ENCODE measurements at places on chromosomes 5 and 9. TPM values are rescaled to one million over a fixed set of nuclear protein-coding genes. Genes with fewer than 3 reads are reported as not detected.

The GARIN3 gene
- not detected for total RNA-seq

The EFNA5 gene
- total RNA-seq: 3.8 TPM

The GPR151 gene
- not detected for total RNA-seq

The NTNG2 gene
- total RNA-seq: 6.6 TPM

The FOXD4L6 gene
- not detected for total RNA-seq

The CARTPT gene
- total RNA-seq: 7.1 TPM

The CCDC183 gene
- total RNA-seq: 2.1 TPM

The VAV2 gene
- total RNA-seq: 9.6 TPM

The ZNF483 gene
- total RNA-seq: 15.0 TPM

The SHC3 gene
- 2.2 TPM for total RNA-seq

The HTR4 gene
- not detected for total RNA-seq

GRCh38 chr5:169628892-169629291 lies 8.2 kb upstream of the DOCK2 start:
- H3K27ac ChIP-seq: no peak overlapping the region
- no peaks in the 10 kb centered on the region for H3K4me1 ChIP-seq
- no peaks in the 10 kb centered on the region for H3K36me3 ChIP-seq
- H3K4me3 ChIP-seq: no peak overlapping the region
- no peak for DNase-seq

DNA sequence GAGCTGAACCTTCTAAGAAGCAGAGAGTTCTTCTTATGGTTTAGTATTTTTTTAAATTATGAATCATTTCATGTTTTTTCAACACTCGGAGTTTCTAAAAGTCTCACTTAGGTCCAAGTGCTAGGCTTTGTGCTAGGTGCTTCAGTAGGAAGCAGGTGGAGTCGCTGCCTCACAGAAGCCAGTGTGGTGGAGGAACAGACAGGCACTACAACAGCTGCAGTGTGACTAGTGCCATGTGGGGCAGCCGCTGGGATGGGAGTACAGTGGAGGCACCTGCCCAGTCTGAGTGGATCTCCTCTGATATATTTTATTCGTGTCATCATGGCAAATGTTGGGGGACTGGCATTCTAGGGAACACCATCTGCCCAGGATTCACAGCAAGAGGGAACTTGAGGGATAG lies 15.3 kb downstream of the PCDHGC5 start:
- H3K36me3 ChIP-seq: peaks cover 37% of the 10 kb centered on the region
- H3K4me3 ChIP-seq: no peak overlapping the region
- no peaks in the 10 kb centered on the region for H3K27me3 ChIP-seq
- no peak for DNase-seq

DNA sequence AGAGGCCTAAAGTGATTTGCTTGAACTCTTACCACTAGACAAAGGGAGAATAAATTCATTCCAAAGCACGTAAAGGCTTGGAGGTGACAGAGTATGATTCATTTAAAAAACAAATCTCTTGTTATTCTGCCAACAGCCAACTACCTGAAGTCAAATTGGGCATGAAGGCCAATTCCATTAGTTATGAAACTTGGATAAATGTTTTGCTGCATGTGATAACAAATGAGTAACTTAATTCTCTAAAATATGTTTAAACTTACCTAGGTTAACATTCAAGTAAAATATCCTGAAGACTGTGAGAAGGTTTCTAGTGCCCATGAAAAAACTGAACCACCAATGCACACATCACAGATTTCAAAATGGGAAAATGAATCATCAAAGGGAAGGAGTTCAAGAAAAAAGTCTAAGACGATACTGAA lies 120.1 kb upstream of the TSLP start:
- no peaks in the 10 kb centered on the region for H3K4me1 ChIP-seq
- H3K27me3 ChIP-seq: no peaks in the 10 kb centered on the region
- no peaks in the 10 kb centered on the region for H3K36me3 ChIP-seq
- H3K4me3 ChIP-seq: no peak overlapping the region
- no peak overlapping the region for H3K27ac ChIP-seq
- no peak for DNase-seq

DNA sequence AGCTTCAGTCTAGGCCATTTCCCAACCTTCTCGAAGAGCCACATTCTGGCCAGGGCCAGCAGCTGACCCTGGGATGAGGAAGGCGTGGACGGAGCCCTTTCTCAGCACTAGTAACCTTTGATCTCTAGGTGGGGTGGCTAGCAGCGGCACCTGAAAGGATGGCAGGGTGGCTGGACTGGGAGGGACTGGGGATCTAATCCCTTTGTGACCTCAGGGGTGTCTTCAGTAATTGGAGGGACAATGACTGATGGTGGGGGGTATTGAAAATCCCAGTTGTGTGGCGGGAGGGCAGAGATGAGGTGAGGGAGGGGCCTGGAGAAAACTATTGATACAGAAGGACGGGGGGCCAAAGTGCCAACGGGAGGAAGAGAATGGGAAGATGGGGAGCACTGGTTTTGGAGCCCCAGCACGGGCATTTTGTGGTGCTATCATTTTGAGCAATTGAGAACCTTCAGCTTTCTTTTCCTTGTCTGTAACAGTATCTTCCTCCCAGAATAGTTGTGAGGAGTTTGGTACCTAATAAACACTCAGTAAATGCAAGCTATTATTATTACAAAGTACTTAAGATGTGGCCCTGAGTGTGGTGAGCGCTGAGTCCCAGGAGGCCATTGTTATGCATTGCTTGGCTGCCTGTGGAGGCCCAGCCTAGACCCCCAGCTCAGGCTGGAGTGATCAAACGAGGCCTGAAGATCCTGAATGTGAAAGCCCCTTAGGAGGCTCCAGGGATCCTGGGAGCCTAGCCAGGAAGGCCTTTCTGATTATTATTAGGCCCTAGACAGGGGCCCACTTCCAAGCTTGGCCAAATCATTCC lies 37.3 kb upstream of the UBE2D2 start:
- H3K4me3 ChIP-seq: no peak overlapping the region
- no peaks in the 10 kb centered on the region for H3K27me3 ChIP-seq
- no peak overlapping the region for H3K27ac ChIP-seq
- H3K4me1 ChIP-seq: no peaks in the 10 kb centered on the region

DNA sequence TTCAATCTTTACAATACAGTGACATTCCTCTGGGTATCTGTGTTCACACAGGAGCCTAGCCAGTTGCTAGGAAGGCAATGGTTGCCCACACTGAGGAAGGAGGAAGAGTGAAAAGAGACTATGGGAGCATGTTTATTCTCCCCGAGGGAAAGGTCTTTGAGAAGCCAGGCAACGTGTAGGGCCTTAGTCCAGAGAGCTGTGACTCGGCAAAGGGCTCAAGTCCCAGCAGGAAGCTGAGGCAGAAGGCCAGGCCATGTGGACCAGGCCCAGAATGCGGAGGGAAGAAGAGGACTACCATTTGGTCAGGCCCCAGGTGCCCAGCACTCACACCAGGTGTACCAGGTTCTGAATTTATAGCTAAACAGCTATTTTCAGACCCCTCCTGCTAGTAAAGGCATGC lies 136.6 kb upstream of the DMAC1 start:
- no peaks in the 10 kb centered on the region for H3K4me1 ChIP-seq
- no peak for DNase-seq
- H3K27ac ChIP-seq: no peak overlapping the region
- H3K27me3 ChIP-seq: no peaks in the 10 kb centered on the region
- H3K36me3 ChIP-seq: no peaks in the 10 kb centered on the region
- H3K4me3 ChIP-seq: no peak overlapping the region

- peaks cover 89% of the 10 kb centered on the region for H3K4me1 ChIP-seq
- no peak overlapping the region for H3K4me3 ChIP-seq
Observed at GRCh38 chr9:113591899-113592625, 128.5 kb downstream of the RGS3 start.

- H3K36me3 ChIP-seq: no peaks in the 10 kb centered on the region
- H3K27ac ChIP-seq: no peak overlapping the region
- no peaks in the 10 kb centered on the region for H3K4me1 ChIP-seq
Observed at GRCh38 chr5:175706499-175706898, 48.6 kb downstream of the HRH2 start.

- no peaks in the 10 kb centered on the region for H3K4me1 ChIP-seq
- DNase-seq: no peak
- H3K27me3 ChIP-seq: no peaks in the 10 kb centered on the region
- no peaks in the 10 kb centered on the region for H3K36me3 ChIP-seq
- H3K4me3 ChIP-seq: no peak overlapping the region
- H3K27ac ChIP-seq: no peak overlapping the region
Observed at GRCh38 chr5:52277101-52277500, 510.6 kb upstream of the ITGA1 start.

- no peaks in the 10 kb centered on the region for H3K27me3 ChIP-seq
- no peak for DNase-seq
- H3K27ac ChIP-seq: no peak overlapping the region
- no peak overlapping the region for H3K4me3 ChIP-seq
- no peaks in the 10 kb centered on the region for H3K36me3 ChIP-seq
- H3K4me1 ChIP-seq: no peaks in the 10 kb centered on the region
Observed at GRCh38 chr9:11194246-11194645, 581.4 kb upstream of the PTPRD start.

GRCh38 chr5:180464603-180464970 lies 29.6 kb upstream of the CNOT6 start:
- H3K27ac ChIP-seq: no peak overlapping the region
- no peak for DNase-seq
- H3K27me3 ChIP-seq: no peaks in the 10 kb centered on the region
- H3K4me3 ChIP-seq: no peak overlapping the region
- no peaks in the 10 kb centered on the region for H3K36me3 ChIP-seq

GRCh38 chr5:174675916-174676315 lies 48.5 kb upstream of the MSX2 start:
- no peak for DNase-seq
- no peaks in the 10 kb centered on the region for H3K27me3 ChIP-seq
- no peaks in the 10 kb centered on the region for H3K4me1 ChIP-seq
- H3K4me3 ChIP-seq: no peak overlapping the region

DNA sequence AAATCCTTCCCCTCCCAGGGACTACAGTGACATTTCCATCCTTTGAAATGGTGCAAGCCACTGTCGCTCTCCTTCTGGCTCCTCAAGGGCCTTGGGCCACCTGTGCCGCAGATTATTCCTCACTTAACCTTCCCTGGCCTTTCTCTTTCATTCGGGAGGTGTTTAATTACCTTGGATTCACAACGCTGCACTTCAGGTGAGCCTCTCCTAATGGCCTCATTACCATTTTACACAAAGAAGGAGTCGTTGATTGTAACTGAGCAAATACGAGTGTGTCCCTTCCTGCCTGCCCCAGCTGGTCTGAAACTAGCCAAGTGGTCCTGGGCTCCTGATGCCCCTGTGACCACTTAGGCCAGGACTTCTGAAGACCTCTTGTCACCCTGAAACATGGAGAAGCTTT lies 205.0 kb downstream of the CRB2 start:
- DNase-seq: no peak
- H3K27ac ChIP-seq: no peak overlapping the region
- H3K4me3 ChIP-seq: no peak overlapping the region
- no peaks in the 10 kb centered on the region for H3K27me3 ChIP-seq
- H3K36me3 ChIP-seq: peaks cover 14% of the 10 kb centered on the region

DNA sequence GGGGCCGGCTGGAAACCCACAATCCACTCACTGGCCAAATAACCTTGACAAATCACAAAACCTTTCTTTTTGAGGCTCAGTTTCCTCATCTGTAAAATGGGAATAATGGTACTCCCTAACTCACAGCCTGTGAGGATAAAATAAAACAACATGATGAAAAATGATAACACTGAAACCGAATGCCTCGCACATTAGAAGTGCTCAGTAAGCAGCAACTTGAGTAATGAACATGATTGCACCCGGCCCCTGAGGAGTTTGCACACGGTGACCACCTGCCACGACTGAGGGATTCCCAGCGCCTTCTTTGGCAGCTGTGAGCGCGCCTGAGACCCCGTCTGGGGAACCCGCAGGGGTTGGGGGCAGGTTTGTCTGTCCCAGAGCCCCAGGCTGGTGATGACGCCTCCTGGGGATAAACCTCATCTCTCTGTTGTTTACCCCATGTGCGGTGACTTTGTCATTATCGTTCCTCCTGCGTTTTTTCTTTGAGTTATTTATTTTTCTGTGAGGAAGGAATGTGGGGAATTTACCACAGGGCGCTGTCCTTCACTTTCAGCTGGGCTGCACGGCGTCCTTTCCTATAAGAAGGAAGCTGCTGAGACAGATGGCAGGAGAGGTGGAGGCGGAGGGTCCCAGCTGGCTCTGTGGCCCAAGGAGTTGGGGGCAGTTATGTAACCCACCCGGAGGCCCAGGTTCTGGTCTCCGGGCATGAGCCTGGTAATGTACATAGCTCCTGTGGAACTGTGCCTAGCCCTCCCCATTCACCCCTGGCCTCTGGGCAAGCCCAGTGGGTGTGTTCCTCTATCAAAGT lies 3.0 kb upstream of the SYNPO start:
- no peak overlapping the region for H3K4me3 ChIP-seq
- no peak for DNase-seq
- H3K27ac ChIP-seq: peak overlapping the region; percentile 79
- H3K36me3 ChIP-seq: peaks cover 6% of the 10 kb centered on the region

- H3K4me3 ChIP-seq: no peak overlapping the region
- no peaks in the 10 kb centered on the region for H3K36me3 ChIP-seq
- no peak for DNase-seq
- H3K4me1 ChIP-seq: peaks cover 24% of the 10 kb centered on the region
- no peak overlapping the region for H3K27ac ChIP-seq
- peaks cover 33% of the 10 kb centered on the region for H3K27me3 ChIP-seq
Observed at GRCh38 chr5:159059722-159060121, 40.0 kb downstream of the EBF1 start.

DNA sequence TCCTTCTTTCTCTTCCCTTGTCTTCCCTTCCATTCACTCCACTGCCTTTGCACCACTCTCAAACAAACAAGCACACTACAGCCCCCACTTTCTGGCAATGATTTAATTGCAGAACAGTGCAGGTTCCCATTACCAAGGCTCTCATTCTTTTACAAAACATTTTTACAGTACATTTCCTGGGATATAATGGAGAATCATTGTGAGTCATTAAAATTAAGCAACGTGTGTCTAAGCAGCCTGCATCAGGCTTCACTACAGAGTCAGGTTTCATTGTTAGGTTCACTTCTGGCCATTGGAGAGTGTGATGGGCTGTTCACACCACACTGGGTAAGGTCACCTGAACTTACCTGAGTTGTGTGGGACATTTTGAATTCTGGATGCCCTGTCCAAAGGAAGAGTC lies 303.5 kb downstream of the TRIM32 start:
- no peak for DNase-seq
- H3K4me1 ChIP-seq: no peaks in the 10 kb centered on the region
- H3K36me3 ChIP-seq: no peaks in the 10 kb centered on the region
- no peaks in the 10 kb centered on the region for H3K27me3 ChIP-seq
- H3K4me3 ChIP-seq: no peak overlapping the region
- H3K27ac ChIP-seq: no peak overlapping the region

- peak within 1 kb of the TSS; percentile 86 for H3K27ac ChIP-seq
- H3K4me1 ChIP-seq: peaks cover 21% of the 10 kb centered on the region
- H3K36me3 ChIP-seq: no peaks in the 10 kb centered on the region
- peak within 1 kb of the TSS; percentile 62 for H3K4me3 ChIP-seq
Observed at GRCh38 chr9:76905791-76906646, at the start of gene PRUNE2. TSS of gene PRUNE2 (minus strand) at chr9:76906114. CDS start at chr9:76905963, 151 bp downstream.

GRCh38 chr9:123724211-123724796 lies 205.6 kb downstream of the DENND1A start:
- H3K27me3 ChIP-seq: no peaks in the 10 kb centered on the region
- H3K36me3 ChIP-seq: no peaks in the 10 kb centered on the region
- DNase-seq: no peak
- H3K27ac ChIP-seq: no peak overlapping the region
- H3K4me1 ChIP-seq: no peaks in the 10 kb centered on the region
- H3K4me3 ChIP-seq: no peak overlapping the region

- no peaks in the 10 kb centered on the region for H3K27me3 ChIP-seq
- no peak for DNase-seq
- no peak overlapping the region for H3K4me3 ChIP-seq
- peaks cover 16% of the 10 kb centered on the region for H3K4me1 ChIP-seq
- no peaks in the 10 kb centered on the region for H3K36me3 ChIP-seq
Observed at GRCh38 chr9:127283917-127284497, 19.4 kb downstream of the GARNL3 start.
